Skin of body (tissue), 3 donors: ENCODE measurements at places on chromosomes 12 and 14. TPM values are rescaled to one million over a fixed set of nuclear protein-coding genes. Genes with fewer than 3 reads are reported as not detected.
A peak's percentile ranks its signal among the peaks of the same experiment; 100 is the strongest.

GRCh38 chr14:68248481-68249255 is 429.1 kb downstream of the RAD51B start:
- peak; percentile 95 for DNase-seq

Gene NFATC4
- total RNA-seq, result 33.7 TPM

Gene KRT79
- total RNA-seq, result 68.7 TPM

GRCh38 chr12:42812871-42813270 is 223.3 kb upstream of the PRICKLE1 start:
- no peak for DNase-seq

Gene PTGES3
- total RNA-seq, result 90.4 TPM
